ENCODE measurements at places on chromosomes 7 and 10.

GRCh38 chr7:133512560-133512959 lies 259.7 kb downstream of the EXOC4 start:
- no peak for DNase-seq

DNA sequence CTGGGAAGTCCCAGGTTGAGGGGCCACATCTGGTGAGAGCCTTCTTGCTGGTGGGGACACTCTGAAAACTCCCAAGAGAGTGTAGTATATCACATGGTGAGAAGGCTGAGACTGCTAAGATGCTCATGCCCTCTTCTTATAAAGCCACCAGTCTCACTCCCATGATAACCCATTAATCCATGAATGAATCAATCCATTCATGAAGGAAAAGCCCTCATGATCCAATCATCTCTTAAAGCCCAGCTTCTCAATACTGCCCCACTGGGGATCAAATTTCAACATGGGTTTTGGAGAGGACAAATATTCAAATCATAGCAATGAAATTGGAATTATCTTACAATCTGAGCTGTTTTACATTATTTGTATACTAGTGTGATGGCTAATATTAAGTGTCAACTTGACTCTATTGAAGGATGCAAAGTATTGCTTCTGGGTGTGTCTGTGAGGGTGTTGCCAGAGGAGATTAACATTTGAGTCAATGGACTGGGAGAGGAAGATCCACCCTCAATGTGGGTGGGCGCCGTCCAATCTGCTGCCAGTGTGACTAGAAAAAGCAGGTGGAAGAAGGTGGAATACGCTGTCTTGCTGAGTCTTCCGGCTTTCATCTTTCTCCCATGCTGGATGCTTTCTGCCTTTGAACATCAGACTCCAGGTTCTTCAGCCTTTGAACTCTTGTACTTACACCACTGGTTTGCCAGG lies 14.3 kb upstream of the UBE2D1 start:
- no peak for DNase-seq

- no peak for DNase-seq
Measured at GRCh38 chr7:24829787-24830186, 72.5 kb upstream of the GSDME start.

GRCh38 chr10:4255751-4256150 lies 470.7 kb upstream of the KLF6 start:
- DNase-seq: no peak

- DNase-seq: no peak
Measured at GRCh38 chr10:62635127-62635526, 169.4 kb upstream of the ADO start.

- DNase-seq: no peak
Measured at GRCh38 chr7:29449569-29450260, 113.9 kb upstream of the PRR15 start.

GRCh38 chr10:117775526-117775925 lies 233.0 kb downstream of the EMX2 start:
- DNase-seq: no peak

GRCh38 chr7:71408271-71408670 lies 276.3 kb downstream of the GALNT17 start:
- no peak for DNase-seq

- no peak for DNase-seq
Measured at GRCh38 chr7:82723411-82723810, 279.8 kb upstream of the CACNA2D1 start.
